Stimulated activated CD4-positive, alpha-beta T cell treated with anti-CD3 and anti-CD28 coated beads, Interleukin-15, amount 100 ng/mL, for 1 hour (primary cell): ENCODE measurements at places on chromosomes 6 and 20.
A peak's percentile ranks its signal among the peaks of the same experiment; 100 is the strongest.

DNA sequence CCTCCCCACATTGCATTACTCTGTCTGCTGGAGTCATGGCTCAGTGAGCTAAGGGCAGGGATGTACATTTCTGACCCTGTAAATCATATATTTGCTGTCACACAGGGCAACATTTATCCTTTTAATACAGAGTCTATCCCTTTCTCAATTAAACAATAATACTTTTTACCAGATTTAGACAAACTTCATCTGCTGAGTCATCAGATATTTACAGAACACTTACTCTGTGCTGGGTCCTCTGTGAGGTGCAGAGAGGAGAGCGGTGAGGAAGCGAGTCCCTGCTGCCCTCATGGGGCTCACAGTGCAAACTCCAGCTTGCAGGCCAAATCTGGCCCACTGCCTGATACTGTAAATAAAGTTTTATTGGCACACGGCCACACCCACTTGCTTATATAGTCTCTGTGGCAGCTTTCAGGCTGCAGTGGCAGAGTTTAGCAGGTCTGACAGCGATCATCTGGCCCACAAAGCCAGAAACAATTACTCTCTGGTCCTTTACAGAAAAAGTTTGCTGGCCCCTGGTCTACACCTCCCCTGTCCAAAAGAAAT lies 144.5 kb downstream of the CDH26 start:
- DNase-seq, result no peak

DNA sequence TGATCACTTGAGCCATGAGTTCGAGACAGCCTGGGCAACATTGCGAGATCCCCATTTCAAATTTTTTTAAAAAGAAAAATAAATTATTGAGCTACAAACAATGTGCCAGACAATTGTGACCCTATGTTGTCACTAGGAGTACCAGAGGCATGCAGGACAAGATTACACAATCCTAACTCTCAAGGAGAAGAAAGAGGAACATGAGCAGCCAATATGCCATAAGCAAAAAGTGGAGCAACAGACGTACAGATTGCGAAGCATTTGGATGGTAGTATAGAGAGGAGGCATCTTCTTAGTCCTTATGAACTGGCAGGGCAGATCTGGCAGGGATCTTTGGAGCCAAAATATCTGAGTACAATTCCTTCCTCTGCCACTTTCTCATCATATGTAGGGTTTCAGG lies 156.4 kb downstream of the OR2B2 start:
- DNase-seq, result no peak

GRCh38 chr6:31079656-31080261 lies 32.6 kb downstream of the C6orf15 start:
- peak; percentile 36 for DNase-seq

- no peak for DNase-seq
Observed at GRCh38 chr6:112408522-112408921, 61.4 kb downstream of the RFPL4B start.

DNA sequence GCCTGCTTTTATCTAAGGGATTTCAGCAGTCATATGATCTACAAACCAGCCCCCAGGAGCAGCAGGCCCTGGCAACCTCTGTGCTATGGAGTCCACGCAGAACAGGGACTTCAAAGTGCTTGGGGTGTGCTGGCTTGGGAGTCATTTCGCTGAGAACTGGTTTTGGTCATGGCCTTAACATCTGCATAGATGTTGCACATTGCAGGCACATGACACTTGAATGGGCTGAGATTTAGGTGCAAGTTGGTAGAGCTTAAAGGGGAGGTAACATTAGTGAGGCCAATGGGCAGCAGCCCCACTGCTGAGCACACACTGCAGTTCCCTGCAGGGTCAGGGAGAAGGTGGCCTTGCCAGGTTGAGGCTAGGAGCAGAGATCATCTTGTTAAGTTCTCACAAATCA lies 43.6 kb downstream of the RREB1 start:
- no peak for DNase-seq

DNA sequence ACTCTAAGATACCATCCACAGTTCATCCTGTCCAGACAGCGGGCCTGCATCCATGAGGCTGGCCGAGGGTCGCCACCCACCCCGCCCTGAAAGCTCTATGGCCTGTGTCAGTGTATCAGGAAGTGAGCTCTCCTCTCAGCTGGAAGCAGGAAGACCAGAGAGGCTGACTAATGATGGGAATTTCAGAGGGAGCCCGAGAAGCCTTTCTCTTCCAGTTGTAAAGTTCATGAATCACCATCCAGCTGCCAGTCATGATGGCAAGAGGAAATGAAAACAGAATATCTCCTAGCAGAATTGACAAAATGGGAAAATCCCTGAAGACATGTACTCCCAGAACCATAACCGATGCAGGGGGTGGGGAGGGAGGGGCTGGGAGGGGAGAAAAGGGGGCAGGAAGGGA lies 109.6 kb upstream of the RPS6KA2 start:
- DNase-seq, result no peak

GRCh38 chr6:162922563-162923166 lies 194.9 kb downstream of the PACRG start:
- no peak for DNase-seq

DNA sequence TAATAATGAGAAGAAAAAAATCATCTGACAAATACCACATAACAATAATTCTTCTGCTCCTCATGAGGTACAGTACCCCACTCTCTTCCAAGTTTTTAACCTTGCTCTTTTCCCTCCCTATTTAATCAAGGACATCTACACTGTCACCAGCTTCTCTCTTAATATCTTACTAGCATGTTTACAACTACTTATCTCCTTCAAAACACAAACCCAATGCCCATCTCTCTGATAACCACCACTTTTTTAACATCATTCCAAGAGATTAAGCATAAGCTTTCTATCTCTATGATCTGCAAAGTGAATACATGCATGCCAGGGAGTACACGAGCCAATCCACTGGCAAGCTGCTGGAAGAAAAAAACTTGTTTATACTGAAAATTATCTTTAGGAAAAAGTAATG lies 10.3 kb downstream of the CEP85L start:
- no peak for DNase-seq

- DNase-seq, result no peak
Observed at GRCh38 chr20:46523696-46524328, 10.5 kb upstream of the ZNF334 start.

GRCh38 chr6:114049367-114049966 lies 78.5 kb upstream of the HDAC2 start:
- no peak for DNase-seq

DNA sequence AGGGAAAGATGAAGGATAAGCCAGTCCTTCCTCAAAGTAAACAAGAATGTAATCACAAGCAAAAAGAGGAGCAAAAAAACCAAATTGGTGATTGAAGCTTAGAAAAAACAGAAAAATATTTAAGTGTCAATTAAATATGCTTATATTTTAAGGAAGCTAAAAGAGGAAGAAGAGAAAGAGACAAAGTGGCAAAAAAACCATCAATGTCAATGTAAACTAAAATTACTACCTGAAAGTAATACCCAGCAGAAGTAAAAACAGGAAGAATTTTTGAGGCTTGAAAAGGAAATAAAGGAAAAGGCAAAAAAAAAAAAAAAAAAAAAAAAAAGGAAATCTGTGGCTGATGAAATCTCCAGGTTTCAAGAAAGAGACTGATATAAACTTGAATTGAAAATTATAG lies 36.2 kb upstream of the OGFRL1 start:
- no peak for DNase-seq

DNA sequence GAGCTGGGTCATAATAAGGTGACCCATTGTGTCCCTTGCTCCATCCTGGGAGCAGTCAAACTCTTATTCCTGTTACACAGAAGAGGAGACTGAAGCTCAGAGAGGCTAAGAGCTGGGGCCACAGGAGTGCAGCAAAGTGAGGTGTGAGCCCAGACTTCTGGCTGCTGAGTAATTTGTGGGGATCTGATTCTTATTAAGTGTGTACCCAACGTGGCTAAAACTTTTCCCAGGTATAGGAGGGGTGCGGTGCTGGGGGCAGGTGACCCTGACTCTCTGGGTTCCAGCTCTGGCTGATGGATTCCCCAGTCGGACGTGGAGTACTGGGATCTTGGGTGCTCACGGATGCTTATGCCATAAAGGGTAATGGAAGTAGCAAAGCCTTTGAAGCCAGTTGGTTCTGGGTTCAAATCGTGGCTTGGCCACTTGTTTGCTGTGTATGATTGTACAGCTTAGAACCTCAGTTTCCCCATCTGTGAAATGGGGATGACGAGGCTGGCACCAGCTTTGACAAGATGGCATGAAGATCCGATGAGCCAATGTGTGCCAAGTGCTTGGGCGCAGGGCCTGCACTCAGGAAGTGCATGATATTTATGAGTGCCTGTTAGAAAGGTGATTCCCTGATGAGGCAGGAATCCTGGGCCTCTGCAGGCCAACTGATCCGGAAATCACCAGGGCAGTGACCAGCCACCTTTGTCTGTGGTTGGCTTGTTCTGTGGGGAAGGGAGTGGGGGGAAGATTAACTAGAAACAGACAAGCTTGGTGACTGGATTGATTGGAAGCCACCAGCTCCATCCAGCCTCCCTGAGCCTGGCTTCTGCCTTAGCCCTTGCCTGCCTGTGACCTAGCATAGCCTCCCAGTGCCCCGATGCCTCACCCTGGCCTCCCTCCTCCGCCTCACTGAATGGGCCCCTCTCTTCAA lies 6.0 kb downstream of the SRC start:
- DNase-seq, result no peak

DNA sequence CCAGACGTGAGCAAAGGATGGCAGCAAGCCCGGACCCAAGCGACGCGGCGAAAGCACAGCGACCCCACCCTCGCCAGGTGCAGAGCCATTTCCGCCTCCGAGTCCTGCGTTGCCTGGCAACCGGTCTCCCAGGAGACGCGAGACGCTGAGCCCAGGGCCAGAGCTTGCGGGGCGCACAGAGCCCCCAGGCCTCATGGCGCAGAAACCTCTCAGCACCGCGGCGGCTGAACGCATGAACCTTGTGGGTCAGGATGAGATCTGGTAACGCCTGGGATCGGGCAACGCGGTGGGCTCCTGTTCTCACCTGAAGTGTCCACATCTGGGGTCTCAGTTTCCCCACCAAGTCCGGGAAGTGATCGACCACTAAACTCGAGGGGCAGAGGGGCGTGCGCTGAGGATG lies 77.7 kb downstream of the ANKRD60 start:
- no peak for DNase-seq

DNA sequence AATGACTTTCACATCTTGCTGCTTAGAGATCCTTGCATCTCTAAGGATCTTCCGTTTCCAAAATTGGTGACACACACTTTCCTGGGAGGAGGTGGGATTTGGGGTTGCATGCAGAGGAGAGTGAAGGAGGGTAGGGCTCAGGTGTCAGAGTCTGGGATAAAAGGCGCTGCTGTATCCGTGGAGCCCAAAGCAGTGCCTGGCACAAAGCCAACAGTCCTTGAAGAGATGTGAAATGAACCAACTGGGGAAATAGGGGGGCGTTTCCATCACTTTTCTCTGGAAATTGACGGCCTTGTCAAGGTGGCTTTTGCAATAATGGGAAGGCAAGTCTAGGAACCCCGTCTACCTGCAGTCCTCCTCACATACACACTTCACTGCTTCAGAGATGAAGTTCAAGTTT lies 59.5 kb upstream of the NELFCD start:
- no peak for DNase-seq

- no peak for DNase-seq
Observed at GRCh38 chr6:38336922-38337321, 302.8 kb downstream of the BTBD9 start.

- no peak for DNase-seq
Observed at GRCh38 chr20:35297155-35297554, 4.9 kb upstream of the FAM83C start.

DNA sequence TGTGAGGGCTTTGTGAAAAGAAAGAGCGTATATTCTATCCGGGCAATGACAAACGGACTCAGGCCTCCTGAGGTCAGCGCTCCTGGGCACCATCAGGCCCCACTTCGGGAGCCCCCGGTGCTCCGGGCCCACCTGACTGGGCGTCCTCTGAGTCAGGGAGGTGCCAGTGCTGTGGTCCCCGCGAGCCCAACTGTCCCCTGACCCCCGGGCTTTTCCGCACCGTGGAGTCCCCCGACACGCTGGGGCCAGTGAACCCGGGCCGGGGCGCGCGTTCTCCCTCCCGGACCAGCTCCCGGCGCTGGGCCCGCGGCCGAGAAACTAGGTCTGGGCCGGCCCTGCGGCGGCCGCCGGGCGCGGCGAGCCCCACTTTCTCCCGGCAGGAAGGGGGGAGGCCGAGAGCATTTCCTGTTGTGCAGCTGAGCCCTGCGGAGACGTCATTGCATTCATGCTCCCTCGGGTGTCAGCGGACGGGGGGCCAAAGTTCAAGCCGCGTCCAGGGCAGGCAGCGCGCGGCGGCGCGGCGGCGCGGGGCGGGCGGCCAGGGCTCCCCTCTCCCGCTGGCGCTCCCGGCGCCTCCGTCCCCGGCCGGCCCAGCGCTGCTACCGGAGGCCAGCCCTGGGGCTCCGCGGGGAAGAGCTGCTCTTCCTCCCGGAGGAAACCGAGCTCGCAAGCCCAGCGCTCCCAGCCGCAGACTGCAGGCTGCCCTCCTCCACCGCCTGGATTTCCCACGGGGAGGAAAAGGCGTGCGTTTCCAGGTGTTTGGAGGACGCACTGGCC lies 18.3 kb downstream of the HIVEP2 start:
- DNase-seq, result peak; percentile 53

- DNase-seq, result no peak
Observed at GRCh38 chr6:116992546-116992945, 115.5 kb downstream of the RFX6 start.

- no peak for DNase-seq
Observed at GRCh38 chr20:50320901-50321796, 130.5 kb downstream of the CEBPB start.

DNA sequence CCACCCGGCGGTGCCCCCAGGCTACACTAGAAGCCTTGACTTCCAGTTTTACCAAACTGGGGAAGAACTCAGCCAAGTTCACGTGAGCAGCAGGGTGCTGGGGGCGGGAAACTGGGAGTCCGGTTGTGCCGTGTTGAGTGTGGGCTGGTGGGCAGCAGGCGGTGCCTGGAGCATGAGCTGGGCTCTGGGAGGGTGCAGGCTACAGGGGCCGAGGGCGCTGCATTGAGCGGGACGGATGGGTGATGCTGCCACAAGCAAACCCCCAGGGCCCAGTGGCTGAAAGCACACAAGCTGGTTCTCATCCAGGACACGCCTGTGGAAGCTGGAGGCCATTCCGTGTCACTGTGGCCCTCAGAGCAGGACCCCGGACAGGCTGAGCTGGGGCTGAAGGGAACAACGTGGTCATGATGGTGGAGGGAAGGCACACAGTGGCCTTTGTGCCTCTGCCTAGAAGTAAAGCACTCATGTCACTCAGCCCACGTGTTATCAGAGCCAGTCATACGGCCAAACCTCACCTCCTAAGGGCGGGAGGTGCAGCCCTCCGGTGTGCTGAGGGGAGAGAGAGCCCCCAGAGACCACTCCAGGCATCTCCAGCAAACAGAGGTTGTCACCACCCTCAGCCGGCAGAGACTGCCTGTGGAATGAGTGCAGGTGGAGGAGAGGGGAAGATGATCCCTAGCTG lies 29.5 kb downstream of the RBM38 start:
- DNase-seq, result no peak

DNA sequence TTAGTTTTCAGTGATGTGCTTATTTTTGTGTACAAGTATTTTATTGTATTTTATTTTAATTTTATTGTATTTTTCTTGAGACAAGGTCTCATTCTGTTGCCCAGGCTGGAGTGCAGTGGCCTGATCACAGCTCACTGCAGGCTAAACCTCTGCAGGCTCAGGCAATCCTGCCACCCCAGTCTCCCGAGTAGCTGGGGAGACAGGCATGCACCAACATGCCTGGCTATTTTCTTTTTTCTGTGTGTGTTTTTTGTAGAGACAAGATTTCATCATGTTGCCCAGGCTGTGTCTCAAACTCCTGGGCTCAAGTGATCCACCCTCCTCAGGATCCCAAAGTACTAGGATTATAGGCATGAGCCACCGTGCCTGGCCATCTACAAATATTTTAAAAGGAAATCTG lies 146.3 kb downstream of the MANEA start:
- DNase-seq, result no peak
